ENCODE measurements at places on chromosomes 1 and 21. TPM values are rescaled to one million over a fixed set of nuclear protein-coding genes. Genes with fewer than 3 reads are reported as not detected.

The STYXL2 gene
- 76.6 TPM for polyA plus RNA-seq

The SPRR2G gene
- polyA plus RNA-seq = not detected

The OR2AK2 gene
- polyA plus RNA-seq = not detected

The CYP4Z1 gene
- 0.12 TPM for polyA plus RNA-seq

The OR10Z1 gene
- polyA plus RNA-seq = 0.08 TPM

The KCNT2 gene
- 8.4 TPM for polyA plus RNA-seq

The MROH7 gene
- polyA plus RNA-seq = 1.4 TPM

The FCER1A gene
- 1.1 TPM for polyA plus RNA-seq

The CAMSAP2 gene
- polyA plus RNA-seq = 23.0 TPM

The SMIM12 gene
- 31.8 TPM for polyA plus RNA-seq

The ZBTB8B gene
- polyA plus RNA-seq = 0.19 TPM

The CTSE gene
- 0.19 TPM for polyA plus RNA-seq

The RHD gene
- 0.15 TPM for polyA plus RNA-seq

The PHTF1 gene
- 14.4 TPM for polyA plus RNA-seq

The MXRA8 gene
- polyA plus RNA-seq = 91.4 TPM

The LCE2C gene
- polyA plus RNA-seq = not detected

The F13B gene
- polyA plus RNA-seq = 0.49 TPM

The MYBPHL gene
- 0.40 TPM for polyA plus RNA-seq

The FAM163A gene
- polyA plus RNA-seq = 0.78 TPM

The B3GALT5 gene
- polyA plus RNA-seq = 0.08 TPM

The MRPL20 gene
- 107 TPM for polyA plus RNA-seq

The DTL gene
- polyA plus RNA-seq = 8.1 TPM

The NTMT2 gene
- polyA plus RNA-seq = 1.3 TPM

The MOB3C gene
- polyA plus RNA-seq = 13.0 TPM

The ETNK2 gene
- 4.0 TPM for polyA plus RNA-seq

The SNAP47 gene
- 28.9 TPM for polyA plus RNA-seq

The EXOSC10 gene
- 49.1 TPM for polyA plus RNA-seq

The MARCKSL1 gene
- polyA plus RNA-seq = 210 TPM

The AIRE gene
- 0.04 TPM for polyA plus RNA-seq

The SYT14 gene
- polyA plus RNA-seq = 0.86 TPM

The STUM gene
- 6.7 TPM for polyA plus RNA-seq

The ANGPTL7 gene
- 4.4 TPM for polyA plus RNA-seq

The C1orf35 gene
- polyA plus RNA-seq = 14.2 TPM

The CNIH3 gene
- 3.3 TPM for polyA plus RNA-seq

The TMEM52 gene
- 56.8 TPM for polyA plus RNA-seq

The FBXO2 gene
- polyA plus RNA-seq = 0.15 TPM

The PDE4B gene
- polyA plus RNA-seq = 16.8 TPM

The KLHL17 gene
- polyA plus RNA-seq = 4.6 TPM

The GLUL gene
- 276 TPM for polyA plus RNA-seq

The CCDC17 gene
- 0.71 TPM for polyA plus RNA-seq

The TNFRSF18 gene
- polyA plus RNA-seq = 3.0 TPM

The PCP4L1 gene
- polyA plus RNA-seq = 0.27 TPM

The DUSP10 gene
- polyA plus RNA-seq = 14.6 TPM

The ABCA4 gene
- polyA plus RNA-seq = 0.47 TPM

The HCRTR1 gene
- 0.11 TPM for polyA plus RNA-seq

The S100A6 gene
- polyA plus RNA-seq = 258 TPM

The ZNF678 gene
- polyA plus RNA-seq = 9.4 TPM

The LCE1F gene
- polyA plus RNA-seq = not detected

The DNMT3L gene
- not detected for polyA plus RNA-seq

The ZNF697 gene
- 9.9 TPM for polyA plus RNA-seq

The SLFNL1 gene
- 0.90 TPM for polyA plus RNA-seq

The SMCP gene
- polyA plus RNA-seq = not detected

The TCHH gene
- not detected for polyA plus RNA-seq

The SPATA17 gene
- 4.3 TPM for polyA plus RNA-seq

The RNU1-3 gene
- not detected for polyA plus RNA-seq

The OR2T29 gene
- polyA plus RNA-seq = not detected

All from muscle of leg (tissue), 16 donors.